ENCODE measurements at places on chromosomes 11 and 22.

GRCh38 chr22:25413620-25414019, 150.9 kb upstream of the GRK3 start:
- no peaks in the 10 kb centered on the region for H3K27me3 ChIP-seq
- no peak overlapping the region for H3K4me3 ChIP-seq
- H3K36me3 ChIP-seq: no peaks in the 10 kb centered on the region

GRCh38 chr22:46634011-46634699, 14.0 kb downstream of the GRAMD4 start:
- no peak for DNase-seq
- no peaks in the 10 kb centered on the region for H3K27me3 ChIP-seq
- H3K36me3 ChIP-seq: no peaks in the 10 kb centered on the region
- H3K27ac ChIP-seq: no peak overlapping the region
- no peak overlapping the region for H3K4me3 ChIP-seq
- no peaks in the 10 kb centered on the region for H3K4me1 ChIP-seq

DNA sequence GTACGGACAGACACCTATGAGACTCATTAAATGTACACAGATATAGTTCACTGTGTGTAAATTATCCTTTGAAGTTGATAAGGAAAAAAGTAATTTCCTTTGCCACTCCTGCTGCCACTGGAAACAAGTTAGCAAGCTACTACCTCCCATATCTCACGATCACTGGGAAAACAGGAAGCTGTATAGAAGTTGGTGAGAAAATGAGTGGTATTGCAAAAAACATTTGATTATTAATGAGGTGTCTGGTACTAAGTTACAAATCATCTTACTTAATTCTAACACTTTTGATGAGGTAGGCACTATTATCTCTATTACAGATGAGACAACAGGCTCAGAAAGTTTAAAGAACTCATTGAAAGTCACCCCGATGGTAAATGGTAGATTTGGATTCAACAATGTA, 68.5 kb downstream of the GAB2 start:
- no peak for DNase-seq
- no peaks in the 10 kb centered on the region for H3K36me3 ChIP-seq
- H3K4me1 ChIP-seq: no peaks in the 10 kb centered on the region

GRCh38 chr22:45966895-45967365, 10.0 kb downstream of the WNT7B start:
- peaks cover 8% of the 10 kb centered on the region for H3K4me1 ChIP-seq
- H3K27ac ChIP-seq: no peak overlapping the region
- H3K36me3 ChIP-seq: no peaks in the 10 kb centered on the region
- H3K27me3 ChIP-seq: peaks cover 12% of the 10 kb centered on the region

GRCh38 chr11:34249439-34249838, 108.4 kb downstream of the ABTB2 start:
- H3K4me3 ChIP-seq: no peak overlapping the region
- H3K27ac ChIP-seq: no peak overlapping the region
- no peak for DNase-seq
- no peaks in the 10 kb centered on the region for H3K36me3 ChIP-seq

DNA sequence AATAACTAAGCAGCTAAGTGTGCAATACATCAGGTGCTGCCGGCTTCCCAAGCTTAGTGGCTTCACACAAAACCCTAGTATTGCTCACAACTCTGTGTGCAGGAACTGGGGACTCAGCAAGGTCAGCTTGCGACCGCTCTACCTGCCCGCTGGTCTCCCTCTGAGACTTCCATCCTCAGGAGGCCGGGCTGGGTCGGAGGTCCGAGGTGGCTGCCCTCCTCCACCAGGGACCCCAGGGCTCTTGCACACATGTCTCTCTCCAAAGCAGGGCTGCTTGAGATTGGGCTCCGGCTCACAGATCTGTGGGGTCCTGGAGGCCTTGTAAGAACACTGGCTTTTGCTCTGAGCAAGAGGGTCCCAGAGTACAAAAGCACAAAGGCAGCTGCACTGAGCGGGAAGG, 25.4 kb upstream of the FGF19 start:
- no peaks in the 10 kb centered on the region for H3K27me3 ChIP-seq
- no peaks in the 10 kb centered on the region for H3K4me1 ChIP-seq
- H3K27ac ChIP-seq: no peak overlapping the region

- no peaks in the 10 kb centered on the region for H3K27me3 ChIP-seq
- H3K27ac ChIP-seq: peak overlapping the region; percentile 90
- peak overlapping the region; percentile 62 for H3K4me3 ChIP-seq
- H3K4me1 ChIP-seq: peaks cover 53% of the 10 kb centered on the region
- no peaks in the 10 kb centered on the region for H3K36me3 ChIP-seq
- DNase-seq: peak; percentile 33
These were observed 1.1 kb downstream of the SLC25A1 start for GRCh38 chr22:19177164-19178064.

GRCh38 chr22:46863794-46864193, 101.3 kb downstream of the TBC1D22A start:
- DNase-seq: no peak
- H3K27ac ChIP-seq: peak overlapping the region; percentile 65
- no peaks in the 10 kb centered on the region for H3K27me3 ChIP-seq
- no peak overlapping the region for H3K4me3 ChIP-seq
- H3K4me1 ChIP-seq: peaks cover 16% of the 10 kb centered on the region

DNA sequence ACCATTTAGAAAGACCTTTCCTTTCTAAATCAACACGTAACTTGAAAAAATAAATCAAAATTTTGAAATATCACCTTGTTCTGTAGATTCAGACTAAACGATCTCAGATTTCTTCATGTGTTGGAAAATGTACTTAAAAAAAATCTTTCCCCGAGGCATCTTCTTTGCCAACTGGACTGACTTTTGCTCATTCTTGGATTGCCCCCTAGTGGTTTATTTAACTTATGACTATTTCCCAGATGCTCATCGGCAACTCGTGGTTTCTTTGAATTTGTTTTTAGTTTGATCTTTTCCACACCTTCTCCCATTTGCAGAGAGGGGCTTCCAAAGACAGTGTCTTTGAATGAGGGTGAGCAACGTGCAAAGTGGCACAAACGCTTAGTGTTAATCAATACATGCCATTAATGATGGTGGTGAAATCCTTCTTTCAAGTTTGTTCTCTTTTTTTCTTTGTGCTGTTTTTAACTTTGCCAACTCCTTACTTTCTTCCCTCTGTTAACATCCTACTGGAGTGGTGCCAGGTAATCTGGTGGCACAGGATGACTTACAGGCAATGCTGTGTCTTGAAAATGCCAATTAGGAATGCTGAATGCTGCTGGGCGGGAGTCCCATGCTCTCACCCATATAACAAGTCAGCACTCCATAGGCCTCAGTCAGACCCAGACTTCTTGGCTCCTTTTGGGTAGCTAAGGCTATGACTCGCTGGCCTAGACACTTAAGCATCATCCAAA, 18.3 kb downstream of the PRSS23 start:
- H3K36me3 ChIP-seq: no peaks in the 10 kb centered on the region
- DNase-seq: no peak
- no peaks in the 10 kb centered on the region for H3K4me1 ChIP-seq
- no peaks in the 10 kb centered on the region for H3K27me3 ChIP-seq

DNA sequence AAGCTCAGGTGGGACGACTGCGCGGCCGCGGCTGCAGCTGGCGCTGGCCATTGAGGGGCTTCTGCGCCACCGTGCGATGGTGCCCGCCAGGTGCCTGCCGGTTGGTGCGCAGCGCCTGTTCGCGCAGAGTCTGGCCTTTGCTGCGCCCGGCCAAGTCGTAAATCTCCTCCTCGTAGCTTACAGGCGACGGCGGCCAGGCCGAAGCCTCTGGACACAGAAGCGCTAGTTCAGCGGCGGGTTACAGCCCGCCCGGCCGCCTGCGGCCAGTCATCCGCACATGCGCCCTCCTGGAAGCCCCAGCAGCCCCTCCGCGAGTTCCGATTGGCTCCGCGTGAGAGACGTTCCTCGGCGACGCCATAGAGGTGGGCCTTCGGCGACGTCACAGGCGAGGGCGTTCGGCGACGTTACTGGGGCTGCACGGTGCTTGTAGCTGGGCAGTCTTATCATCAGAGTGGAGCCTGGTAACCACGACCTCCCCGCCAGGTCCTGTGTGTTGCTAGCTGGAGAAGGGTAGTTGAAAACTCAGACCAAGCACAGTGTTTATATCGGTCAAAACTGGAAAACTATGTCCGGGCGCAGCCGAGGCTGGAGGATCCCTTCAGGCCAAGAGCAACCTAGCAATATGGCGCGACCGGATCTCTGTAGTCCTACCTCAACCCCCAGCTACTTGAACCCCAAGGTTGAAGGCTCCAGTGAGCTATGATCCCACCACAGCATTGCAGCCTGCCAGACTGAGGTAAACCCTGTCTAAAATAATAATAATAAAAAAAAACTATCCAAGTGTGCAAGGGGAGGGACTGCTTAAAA, 265.7 kb downstream of the OR4C45 start:
- no peaks in the 10 kb centered on the region for H3K36me3 ChIP-seq
- no peak overlapping the region for H3K4me3 ChIP-seq
- no peaks in the 10 kb centered on the region for H3K4me1 ChIP-seq

- H3K4me1 ChIP-seq: peaks cover 13% of the 10 kb centered on the region
- H3K4me3 ChIP-seq: no peak overlapping the region
- no peak for DNase-seq
- no peaks in the 10 kb centered on the region for H3K27me3 ChIP-seq
- peaks cover 5% of the 10 kb centered on the region for H3K36me3 ChIP-seq
These were observed 68.1 kb downstream of the PDHX start for GRCh38 chr11:34984514-34984913.

DNA sequence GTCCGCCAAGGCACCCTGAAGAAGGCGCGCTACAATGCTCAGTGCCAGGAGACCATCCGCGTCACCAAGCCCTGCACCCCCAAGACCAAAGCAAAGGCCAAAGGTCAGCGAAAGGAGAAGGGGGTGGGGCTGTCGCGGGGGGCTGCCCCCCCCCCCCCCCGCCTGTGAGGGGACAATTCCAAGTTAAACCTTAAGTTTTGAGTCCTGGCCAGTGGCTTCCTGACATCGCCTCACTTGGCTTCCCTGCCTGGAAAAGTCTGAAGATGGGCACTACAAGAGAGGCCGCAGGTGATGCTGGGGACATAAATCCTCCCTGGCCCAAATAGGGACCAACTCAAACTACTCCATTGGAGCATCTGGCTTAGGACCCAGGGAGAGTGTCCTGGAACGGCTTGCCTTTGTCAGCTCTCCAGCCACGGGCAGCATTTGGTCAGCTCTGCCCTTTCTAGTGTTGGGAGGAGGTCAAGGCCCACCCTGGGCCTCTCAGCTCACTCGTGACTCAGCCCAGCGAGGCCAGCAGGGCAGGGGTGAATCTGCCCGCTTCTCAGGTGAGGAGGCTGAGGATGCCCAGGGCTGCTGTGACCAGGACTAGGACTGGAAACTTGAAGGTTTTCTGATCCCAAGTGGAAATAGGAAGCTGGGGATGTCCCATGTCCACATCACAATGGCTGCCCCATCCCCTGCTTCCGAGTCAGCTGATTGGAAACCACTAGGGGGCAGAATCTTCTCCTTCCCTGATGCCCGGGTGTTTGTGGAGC, 1.4 kb downstream of the MDK start:
- no peaks in the 10 kb centered on the region for H3K27me3 ChIP-seq
- peaks cover 13% of the 10 kb centered on the region for H3K4me1 ChIP-seq
- H3K36me3 ChIP-seq: no peaks in the 10 kb centered on the region
- H3K27ac ChIP-seq: no peak overlapping the region

GRCh38 chr11:124791626-124792341, 8.4 kb downstream of the MSANTD2 start:
- no peak for DNase-seq
- H3K27ac ChIP-seq: no peak overlapping the region
- no peaks in the 10 kb centered on the region for H3K4me1 ChIP-seq
- no peak overlapping the region for H3K4me3 ChIP-seq
- no peaks in the 10 kb centered on the region for H3K36me3 ChIP-seq
- H3K27me3 ChIP-seq: no peaks in the 10 kb centered on the region

DNA sequence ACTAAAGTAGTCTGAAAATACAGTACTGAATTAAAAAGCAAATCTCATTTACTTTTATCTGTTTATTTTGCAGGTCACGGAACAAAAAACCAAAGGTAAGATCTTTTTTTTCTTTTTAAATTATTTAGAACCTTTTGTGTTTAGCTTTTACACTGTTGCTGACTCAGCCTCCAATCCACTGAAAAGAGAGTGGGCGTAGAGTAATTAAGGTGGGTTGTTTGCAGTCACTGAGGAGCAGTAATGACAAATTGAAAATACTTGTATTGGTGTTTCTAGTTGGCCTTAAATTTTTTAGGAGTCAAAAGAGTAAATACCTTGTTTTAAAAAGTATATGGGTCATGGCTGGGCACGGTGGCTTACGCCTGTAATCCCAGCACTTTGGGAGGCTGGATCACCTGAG, 73.4 kb downstream of the TNRC6B start:
- DNase-seq: no peak
- no peak overlapping the region for H3K27ac ChIP-seq
- H3K4me1 ChIP-seq: no peaks in the 10 kb centered on the region
- no peaks in the 10 kb centered on the region for H3K27me3 ChIP-seq
- H3K4me3 ChIP-seq: no peak overlapping the region

- no peaks in the 10 kb centered on the region for H3K27me3 ChIP-seq
- H3K27ac ChIP-seq: no peak overlapping the region
- H3K4me1 ChIP-seq: no peaks in the 10 kb centered on the region
- no peak for DNase-seq
These were observed 64.7 kb upstream of the WT1 start for GRCh38 chr11:32500001-32500400.

GRCh38 chr22:36192542-36192941, 9.1 kb downstream of the APOL4 start:
- H3K4me1 ChIP-seq: peaks cover 10% of the 10 kb centered on the region
- H3K27ac ChIP-seq: no peak overlapping the region
- H3K36me3 ChIP-seq: no peaks in the 10 kb centered on the region
- DNase-seq: no peak
- no peak overlapping the region for H3K4me3 ChIP-seq

GRCh38 chr11:75313513-75314272, 37.8 kb downstream of the ARRB1 start:
- H3K4me1 ChIP-seq: peaks cover 5% of the 10 kb centered on the region
- no peaks in the 10 kb centered on the region for H3K27me3 ChIP-seq
- peak overlapping the region; percentile 74 for H3K27ac ChIP-seq

DNA sequence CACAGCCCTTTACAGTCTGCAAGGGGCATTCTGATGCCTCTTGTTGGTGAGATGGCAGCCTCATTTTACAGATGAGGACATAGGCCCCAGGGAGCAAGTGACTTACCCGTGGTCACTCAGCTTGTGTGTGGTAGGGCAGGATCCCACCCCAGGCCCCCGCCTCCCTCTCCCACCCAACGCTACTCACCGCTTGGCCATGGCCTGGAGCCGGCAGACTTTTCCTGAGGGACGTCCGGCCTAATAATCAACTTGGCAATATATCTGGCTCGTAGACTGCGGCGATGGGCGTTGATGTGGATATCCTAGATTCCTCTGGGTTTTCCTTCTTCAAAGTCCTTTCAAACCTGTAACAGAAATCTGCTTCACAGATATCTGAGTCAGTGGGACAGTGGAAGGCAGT, 57.1 kb downstream of the ARHGAP8 start:
- no peak for DNase-seq
- H3K27me3 ChIP-seq: no peaks in the 10 kb centered on the region
- no peak overlapping the region for H3K4me3 ChIP-seq
- no peak overlapping the region for H3K27ac ChIP-seq
- no peaks in the 10 kb centered on the region for H3K4me1 ChIP-seq
- no peaks in the 10 kb centered on the region for H3K36me3 ChIP-seq
